ENCODE measurements at places on chromosomes 4 and X.
A peak's percentile ranks its signal among the peaks of the same experiment; 100 is the strongest.

DNA sequence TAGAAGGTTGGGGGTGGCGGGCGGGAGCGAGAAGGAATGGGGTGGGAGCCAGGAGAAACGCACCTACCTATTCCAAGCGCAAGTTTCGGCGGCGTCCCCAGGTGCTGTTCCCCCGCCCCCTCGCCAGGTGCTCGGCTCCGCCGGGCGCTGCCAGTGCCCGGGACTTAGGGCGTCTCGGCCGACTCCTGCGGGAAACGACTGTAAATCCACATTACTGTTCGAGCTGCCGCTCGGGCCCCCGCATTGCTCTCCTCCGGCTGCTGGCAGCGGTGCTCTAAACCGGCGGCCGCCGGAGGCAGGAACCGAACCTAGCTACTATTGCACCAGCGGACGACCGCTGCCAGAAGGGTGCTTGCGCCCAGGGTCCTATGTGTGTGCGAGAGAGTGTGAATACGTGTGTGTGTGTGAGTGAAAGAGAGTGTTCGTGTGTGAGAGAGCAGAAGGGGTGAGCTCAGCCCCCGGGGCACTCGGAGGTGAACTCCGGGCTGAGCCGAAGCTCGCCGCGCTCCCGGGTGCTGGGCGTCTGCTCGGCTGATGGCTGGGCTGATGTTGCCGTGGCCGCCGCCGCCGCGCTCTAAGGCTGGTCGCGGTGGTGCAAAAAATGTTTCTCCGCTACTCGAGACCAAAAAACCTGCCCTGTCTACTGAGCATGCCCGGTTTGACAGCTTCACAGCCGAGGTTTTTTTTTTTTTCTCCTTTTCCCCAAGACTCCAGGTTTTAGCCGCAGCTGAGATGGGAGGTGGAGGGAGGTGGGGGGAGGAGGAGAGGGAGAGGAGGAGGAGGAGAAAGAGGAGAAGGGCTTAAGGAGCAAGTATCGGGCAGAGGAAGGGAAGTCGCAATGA is 115.7 kb upstream of the TEX13C start:
- DNase-seq, result no peak

DNA sequence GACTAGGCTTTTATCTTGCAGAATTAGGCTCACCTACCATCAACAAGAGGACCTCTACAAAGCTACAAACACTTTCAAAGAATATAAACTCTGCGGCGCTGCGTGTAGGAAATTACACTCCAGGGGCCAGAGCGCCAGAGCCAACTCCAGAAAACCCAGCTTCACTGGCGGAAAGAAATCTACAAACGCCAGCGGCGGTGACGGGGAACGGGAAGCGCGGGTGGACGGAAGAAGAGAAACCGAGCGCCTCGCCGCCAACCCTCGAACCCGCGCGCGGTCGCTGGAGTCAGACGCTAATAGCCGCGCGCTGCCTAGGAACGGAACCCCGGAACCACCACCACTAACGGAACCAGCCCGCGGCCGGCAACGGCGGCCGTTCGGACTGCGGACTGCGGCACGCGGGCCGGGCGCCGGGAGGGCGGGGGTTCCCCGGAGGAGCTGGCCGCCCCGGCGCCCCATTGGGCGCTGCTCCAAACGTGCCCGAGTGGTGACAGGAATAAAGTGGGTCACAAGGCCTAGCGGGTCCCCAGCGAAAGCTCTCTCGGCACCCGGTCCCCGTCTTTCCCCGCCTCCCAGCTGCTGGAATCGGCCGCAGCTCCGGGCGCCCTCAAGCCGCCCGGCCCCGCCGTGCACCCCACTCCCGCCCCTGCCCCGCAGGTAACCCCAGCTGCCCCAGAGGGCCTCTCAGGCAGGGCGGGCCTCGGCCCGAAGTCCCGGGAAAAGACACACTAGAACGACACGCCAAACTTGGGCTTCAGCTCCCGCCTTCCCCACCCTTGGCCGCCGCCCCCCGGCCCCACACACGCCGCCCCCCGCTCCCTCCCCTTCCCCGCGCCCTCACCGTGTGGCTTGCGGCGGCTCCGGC is 836 bp downstream of the CLOCK start:
- DNase-seq, result peak; percentile 19

DNA sequence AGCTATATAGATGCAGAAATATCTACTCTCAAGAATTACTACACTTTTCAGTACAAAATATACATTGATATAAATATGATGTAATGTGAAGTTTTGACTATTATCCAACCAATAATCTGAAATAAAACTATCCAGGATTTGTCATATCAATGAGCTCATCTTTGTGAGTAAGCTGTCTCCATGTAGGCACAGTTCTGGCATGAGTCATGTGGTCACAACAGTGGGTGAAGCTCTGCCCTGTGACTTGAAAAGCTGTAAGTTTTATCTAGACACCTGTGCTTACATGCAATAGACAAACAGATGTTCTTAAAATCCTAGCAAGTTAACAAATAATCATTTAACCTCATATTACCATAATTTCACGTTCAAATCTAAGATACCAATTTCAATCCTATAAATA is 192.7 kb downstream of the GABRG1 start:
- no peak for DNase-seq

DNA sequence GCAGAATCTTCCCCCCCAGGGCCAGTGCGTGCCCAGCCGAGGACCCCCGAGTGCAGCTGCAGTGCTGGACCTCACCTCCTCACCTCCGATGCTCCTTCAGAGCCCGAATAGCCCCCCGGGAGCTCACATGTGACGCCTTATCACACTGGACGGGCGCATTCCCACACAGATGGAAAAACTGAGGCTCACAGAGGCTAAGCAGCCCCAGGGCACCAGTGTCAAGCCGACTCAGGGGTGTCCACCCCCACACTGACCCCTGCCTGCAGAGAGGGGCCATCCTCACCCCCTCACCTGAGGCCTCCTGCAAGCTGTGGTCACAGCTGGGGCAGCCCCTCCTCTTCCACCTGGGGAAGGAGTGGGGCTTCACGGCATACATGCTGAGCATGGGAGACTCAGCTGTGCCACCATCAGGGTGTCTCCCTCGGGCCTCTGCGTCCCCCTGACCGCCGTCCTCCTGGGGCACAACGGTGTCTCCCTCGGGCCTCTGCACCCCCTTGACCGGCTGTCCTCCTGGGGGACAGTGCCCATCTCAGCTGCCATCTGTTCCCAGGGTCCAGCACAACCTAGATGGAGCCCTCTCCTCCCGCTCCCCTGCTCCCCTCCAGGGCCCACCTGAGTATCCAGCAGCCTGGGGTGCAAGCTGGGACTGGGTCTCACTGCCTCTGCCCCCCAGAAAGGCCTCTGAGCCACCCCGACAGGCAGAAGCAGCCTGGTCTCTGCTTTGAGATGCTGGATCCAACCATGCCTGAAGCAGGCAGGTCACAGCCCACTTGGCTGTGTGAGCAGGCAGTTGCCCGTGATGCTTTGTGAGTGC is 85.3 kb upstream of the NKX1-1 start:
- DNase-seq, result no peak

DNA sequence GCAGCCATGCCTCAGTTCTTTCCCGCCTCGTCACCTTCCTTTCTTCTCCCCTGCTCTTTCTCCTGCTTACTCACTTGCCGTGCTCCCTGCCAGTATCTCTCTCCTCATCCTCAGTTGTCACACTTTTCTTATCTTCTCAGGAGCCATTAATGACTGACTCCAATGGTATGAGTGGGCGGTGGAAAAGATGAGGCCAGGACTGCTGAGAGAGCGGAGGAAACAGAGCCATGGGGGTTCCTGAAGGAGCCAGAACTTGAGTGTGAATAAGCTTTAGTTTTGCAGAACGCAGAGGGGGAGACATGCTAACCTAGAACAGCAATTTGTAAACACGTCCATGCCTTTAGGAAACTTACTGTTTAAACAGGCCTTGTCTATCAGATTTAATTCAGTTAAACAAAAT is 126.5 kb downstream of the CHIC2 start:
- DNase-seq, result no peak
